T-helper 2 cell (primary cell): ENCODE measurements at places on chromosomes 1 and 21.

- DNase-seq: no peak
Measured at GRCh38 chr1:71908303-71908702, 374.0 kb downstream of the NEGR1 start.

DNA sequence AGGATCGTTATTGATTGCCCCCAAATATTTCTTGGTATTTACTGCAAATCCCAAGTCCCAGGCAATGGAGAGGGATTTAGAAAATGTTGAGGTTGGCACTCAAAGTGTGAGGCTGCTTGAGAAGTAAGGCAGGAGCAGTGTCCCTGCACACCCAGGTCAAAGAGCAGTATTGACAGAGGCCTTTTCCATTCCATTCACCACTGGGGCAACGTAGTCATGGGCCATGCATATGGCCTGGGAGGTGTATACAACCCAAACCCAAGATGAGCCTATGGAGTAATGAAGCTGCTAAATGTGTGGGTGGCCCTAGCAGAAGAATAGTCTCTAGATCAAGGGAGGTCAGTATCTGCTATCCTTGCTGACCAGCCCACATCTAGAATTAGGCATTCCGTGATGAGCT is 245.6 kb downstream of the FOXD2 start:
- DNase-seq: no peak

DNA sequence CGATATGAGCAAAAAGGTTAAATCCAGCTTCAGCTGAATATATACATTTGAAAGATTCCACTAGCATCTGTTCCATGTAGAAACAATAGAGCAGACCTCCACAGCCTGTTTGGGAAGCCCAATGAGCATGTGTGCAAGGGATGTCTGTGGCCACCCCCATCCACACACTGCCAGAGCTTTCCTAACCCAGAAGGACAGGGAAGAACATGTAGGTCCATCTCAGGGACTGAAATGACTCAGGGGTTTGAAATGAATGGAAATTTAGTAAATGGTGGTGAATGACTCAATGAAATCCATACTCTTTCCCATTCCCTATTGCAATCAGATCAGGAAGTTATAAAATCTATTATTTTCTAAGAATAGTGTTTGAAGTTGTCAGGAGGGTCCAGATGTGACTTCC is 397.2 kb downstream of the DUSP10 start:
- DNase-seq: no peak

- DNase-seq: peak; percentile 46
Measured at GRCh38 chr1:11645670-11646265, 8.5 kb downstream of the FBXO2 start.

DNA sequence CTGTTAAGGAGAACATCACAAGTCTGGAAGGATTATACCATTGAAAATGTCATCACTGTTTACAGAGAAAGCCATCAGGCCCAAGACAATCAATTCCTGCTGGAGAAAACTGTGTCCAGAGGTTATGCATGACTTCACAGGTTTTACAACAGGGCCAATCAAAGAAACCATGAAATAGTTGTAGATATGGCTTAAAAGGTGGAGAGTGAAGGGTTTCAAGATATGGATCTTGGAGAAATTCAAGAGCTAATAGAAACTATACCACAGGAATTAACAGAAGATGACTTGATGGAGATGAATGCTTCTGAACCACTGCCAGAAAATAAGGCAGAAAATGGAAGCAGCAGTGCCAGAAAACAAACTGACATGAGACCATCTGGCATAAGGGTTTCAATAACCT is 30.2 kb downstream of the USP1 start:
- DNase-seq: no peak

DNA sequence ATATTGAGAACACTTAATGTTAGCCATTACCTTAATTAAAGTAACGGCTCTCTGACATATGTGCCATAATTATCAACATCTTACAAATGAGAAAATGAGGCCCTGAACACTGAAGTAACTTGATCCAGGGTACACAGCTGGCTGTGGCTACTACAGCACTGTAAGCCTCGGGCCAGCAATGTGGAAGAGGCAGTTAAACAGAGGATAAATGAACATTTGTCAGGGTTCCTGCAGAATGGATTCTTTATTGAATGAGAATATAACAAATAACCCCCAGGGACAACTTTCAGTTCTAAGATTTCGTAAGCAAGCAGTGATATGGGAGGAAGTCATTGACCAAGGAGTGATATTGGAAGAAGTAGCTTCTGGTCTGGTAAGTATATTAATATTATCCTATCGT is 70.5 kb upstream of the SCYL3 start:
- no peak for DNase-seq

GRCh38 chr1:225389843-225390242 is 38.0 kb downstream of the LBR start:
- no peak for DNase-seq

- DNase-seq: no peak
Measured at GRCh38 chr1:153750026-153750995, 22.5 kb downstream of the INTS3 start.

DNA sequence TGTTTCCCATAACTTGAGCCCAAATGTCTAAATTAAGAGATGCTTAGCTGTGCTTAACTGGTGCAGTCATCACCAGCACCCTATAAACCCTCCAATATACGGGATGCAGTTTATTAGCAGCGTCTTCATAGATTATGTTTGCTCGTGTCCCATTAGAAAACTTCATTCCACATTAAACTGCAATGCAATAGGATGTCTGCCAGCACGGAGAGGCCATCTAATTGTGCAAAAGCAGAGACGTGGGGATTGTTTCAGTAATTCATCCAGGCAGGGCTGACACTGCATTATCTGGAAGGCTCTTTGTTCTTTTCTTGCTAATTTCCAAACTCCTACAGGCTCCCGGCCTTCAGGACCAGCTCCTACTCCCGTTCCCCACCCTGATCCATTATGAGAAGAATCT is 89.5 kb downstream of the CSMD2 start:
- no peak for DNase-seq

DNA sequence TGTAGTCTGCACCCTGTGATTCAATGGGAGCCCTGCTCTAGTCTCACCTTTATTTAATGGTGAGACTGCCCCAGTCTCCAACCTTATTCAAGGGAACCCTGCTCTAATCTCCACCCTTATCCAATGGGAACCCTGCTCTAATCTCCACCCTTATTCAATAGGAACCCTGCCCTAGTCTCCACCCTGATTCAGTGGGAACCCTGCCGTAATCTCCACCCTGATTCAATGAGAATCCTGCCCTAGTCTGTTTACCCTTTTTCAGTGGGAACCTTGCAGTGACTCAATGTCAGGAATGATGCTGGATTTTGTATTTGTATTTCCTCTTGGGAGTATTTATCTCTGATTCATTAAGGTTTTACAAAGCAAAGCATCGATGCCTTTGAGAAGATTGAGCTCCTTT is 39.5 kb downstream of the TRPM2 start:
- no peak for DNase-seq

DNA sequence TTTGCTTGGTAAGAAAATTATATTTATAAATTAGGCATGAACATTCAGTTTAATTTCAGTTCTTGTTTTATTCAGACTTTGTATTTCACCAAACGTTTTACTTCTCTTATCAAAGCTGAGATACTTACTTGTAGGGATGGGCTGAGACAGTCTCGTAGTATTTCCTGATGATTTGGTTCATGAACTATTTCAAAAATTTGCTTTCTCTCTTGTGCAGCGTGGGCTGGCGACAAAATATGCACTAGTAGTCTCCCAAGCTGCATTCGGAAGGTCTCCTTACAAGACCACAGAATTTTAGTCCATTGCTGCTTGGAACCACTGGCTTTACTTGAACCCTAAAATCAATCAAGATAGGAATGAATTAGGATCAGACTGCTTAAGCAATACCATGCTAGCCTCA is 91.7 kb upstream of the GNG4 start:
- no peak for DNase-seq

- DNase-seq: no peak
Measured at GRCh38 chr1:51622455-51622913, 5.6 kb downstream of the OSBPL9 start.

DNA sequence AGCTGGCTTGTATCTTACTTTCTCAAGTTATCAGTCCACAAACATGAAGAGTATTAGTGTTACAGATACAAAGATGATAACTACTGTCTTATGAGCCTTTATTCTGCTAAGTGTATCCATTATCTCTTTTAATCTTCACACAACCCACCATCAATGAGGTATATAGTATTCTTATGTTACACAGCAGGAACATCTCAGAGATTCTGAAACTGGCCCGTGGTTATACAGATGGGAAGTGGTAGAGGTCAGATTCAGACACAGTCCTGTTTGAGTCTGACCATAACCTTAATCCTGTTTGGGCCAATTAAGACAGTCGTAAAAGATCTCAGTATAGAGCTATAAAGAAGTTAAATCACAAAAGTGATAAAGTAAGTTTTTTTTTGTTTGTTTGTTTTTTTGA is 5.1 kb upstream of the TMEM269 start:
- DNase-seq: no peak
